ENCODE measurements at places on chromosomes 16 and 17.

- DNase-seq: no peak
These were observed 386.6 kb downstream of the SEC14L1 start for GRCh38 chr17:77527409-77527808.

DNA sequence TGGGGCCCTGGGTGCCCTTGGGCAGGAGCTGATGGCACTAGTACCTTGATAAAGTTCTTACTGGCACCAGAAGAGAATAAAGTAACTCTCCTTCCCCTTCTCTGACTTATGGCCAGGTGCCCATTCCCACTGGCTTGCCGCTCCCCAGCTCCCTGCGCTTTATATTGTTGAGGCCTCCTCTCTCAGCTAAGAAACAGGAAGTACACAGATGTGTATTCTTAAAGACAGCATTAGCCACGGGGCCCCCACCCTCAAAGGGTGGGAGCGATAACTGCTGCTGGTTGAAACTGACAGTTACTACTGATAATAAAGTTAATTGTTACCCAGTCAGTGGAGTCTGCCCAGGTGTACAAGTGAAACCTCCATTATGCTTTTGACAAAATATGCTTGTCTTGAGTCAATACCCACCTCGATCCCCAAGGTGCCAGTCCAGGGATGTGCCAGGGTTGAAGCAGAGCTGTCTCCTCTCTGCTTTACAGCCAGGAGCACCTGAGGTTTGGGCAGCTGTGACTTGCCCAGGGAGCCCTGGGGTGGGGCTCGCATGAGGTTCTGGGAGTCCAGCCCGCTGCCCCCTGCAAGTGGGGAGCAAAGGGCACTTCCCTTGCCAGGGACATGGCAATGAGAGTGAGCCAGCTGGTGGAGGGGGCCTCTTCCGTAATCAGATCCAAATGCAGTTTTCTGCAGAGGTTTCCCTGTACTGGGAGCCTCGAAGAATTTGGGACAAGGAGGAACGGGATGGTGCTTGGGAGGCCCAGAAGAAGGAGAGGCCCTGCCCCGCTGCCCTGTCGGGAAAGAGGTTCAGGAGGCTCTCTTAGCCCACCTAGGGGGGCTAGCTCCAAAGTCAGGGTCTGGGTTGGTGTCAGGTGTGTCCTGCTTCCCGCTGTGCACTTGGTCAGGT lies 5.4 kb upstream of the CLDN9 start:
- no peak for DNase-seq

GRCh38 chr17:72900654-72900971 lies 191.9 kb downstream of the SLC39A11 start:
- DNase-seq: no peak

- DNase-seq: no peak
These were observed at the start of gene TRPV3 for GRCh38 chr17:3557768-3558583. Gene TRPV3 (minus strand): TSS chr17:3557812. CDS start chr17:3554850, 2,962 bp downstream.

- no peak for DNase-seq
These were observed 15.2 kb upstream of the BHLHA9 start for GRCh38 chr17:1255041-1255440.

GRCh38 chr16:63625126-63625525 lies 1496.7 kb downstream of the CDH11 start:
- DNase-seq: no peak

GRCh38 chr17:70542876-70543275 lies 373.5 kb downstream of the KCNJ2 start:
- DNase-seq: no peak

DNA sequence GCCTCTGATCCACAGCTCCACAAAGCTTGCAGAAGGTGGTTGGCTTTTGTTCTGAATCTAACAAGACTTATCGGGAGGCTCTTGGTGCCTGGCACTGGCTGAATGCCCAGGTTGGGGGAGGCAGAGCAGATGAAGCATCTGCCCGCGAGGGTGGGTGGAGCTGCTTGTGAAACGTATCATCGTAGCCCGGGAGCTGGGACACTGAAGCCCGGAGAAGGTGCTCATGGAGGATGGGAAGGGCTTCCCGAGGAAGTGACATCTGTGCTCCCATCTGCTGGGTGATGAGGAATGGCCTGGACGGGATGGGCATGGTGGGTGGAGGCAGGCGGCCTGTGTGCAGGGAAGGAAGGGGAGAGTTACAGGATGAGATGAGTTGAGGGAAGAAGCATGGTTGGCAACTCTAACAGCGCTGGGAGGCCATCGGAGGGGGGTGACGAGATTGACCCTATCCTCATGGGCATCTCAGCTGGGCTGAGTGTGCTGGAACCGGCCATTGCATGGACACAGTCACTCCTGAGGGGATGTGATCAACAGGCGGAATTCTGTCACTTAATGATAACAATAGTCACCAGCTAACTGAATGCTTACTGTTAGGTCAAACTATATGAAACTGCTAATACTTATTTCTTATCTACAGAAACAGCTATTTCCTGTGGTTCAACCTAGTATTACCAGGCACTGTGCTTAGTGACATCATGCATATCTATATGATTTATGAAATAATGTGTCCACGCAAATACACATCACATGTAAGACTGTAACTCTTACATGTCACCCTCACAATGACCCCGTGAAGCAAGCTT lies 102.7 kb downstream of the ABCC6 start:
- no peak for DNase-seq

- DNase-seq: peak; percentile 52
These were observed at the start of gene CEP112 for GRCh38 chr17:66191593-66192377. Gene CEP112 (minus strand): TSS chr17:66192133.

DNA sequence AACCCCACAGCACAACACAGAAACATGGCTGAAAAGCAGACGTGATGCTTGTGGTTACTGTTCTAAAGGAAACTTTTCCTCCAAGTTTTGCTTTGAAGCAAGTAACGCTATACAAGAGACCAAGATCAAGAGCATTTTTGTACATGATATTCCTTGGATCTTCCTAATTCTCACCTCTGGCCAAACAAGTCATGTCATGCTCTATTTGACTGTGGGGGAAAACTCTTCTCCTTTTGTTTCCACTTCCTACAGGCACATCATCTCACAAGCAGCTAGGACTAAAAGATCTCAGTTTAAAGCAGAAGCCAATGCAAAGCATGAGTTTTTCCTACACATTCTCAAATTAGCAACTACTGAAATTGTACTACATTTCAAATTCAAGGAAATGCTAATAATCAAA lies 50.7 kb downstream of the CFDP1 start:
- no peak for DNase-seq

DNA sequence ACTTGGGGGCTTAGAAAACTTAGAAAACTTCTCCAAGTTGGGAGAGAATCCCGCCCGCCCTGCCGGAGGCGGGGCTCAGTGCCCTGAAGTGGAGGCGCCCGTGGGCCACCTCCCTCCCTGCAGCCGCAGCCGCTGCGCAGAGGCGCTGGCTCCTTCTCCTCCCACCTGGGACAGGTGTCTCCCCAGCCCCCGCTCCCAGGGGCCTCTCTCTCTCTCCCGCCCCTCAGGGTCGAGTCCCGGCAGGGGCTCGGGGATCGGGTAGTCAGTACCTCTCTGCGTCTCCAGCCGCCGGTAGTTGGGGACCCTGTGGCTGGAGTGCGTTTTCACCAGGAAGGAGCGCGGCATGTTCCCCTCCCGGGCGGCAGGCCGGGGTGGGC lies 257 bp downstream of the SNAI3 start:
- DNase-seq: no peak

- no peak for DNase-seq
These were observed 5.4 kb downstream of the CMC2 start for GRCh38 chr16:81001330-81001729.

DNA sequence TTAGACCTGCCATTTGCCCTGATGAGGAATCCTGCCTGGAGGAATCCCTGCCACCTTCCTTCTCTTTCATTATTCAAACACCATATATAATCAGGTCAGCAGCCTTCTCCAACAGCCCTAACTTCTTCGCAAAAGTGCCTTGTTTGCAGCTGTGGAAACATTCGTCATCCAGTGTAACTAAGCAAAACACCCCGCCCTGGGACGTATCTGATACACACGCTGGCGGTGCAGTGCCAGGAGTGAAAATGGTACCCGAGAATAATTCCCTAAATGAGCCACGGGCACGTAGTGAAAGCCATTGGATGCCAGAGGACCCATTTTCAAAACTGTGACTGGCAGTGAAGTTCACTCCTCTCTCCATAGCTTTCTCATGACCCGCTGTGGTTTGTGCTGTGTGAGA lies 73.7 kb downstream of the IRX3 start:
- DNase-seq: no peak

GRCh38 chr17:42849451-42850181 lies 1.4 kb upstream of the AOC3 start:
- no peak for DNase-seq

DNA sequence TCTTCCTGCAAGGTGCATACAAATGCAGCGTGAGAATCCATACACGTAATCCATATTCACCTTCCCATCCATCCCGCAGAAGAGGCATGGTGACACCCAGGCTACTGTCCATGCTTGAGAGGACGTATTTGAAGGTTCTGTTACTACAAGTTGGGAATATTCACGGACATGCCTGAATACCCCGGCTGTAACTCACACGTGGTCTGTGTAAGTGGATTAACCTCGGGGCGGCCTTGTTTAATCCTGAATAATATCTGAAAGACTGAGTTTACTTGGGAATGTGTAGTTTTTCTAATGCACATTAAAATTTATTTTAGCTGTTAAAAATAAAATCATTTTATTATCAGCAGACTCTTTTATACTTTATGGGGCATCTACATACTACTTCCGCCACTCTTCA lies 13.1 kb downstream of the CPSF4L start:
- DNase-seq: no peak

DNA sequence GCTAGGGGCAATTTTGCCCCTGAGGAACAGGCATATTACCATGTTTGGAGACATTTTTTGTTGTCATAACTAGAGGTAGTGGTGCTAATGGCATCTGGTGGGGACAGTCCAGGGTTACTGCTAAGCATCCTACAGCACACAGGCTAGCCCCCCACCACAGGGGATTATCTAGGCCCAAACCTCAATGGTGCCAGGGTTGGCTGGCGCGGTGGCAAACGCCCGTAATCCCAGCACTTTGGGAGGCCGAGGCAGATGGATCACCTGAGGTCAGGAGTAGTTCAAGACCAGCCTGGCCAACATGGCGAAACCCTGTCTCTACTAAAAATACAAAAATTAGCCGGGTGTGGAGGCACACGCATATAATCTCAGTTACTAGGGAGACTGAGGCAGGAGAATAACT lies 15.2 kb downstream of the C1QTNF1 start:
- no peak for DNase-seq

- DNase-seq: no peak
These were observed 9.3 kb downstream of the MAP2K3 start for GRCh38 chr17:21293831-21294210.

GRCh38 chr16:72760581-72760980 lies 287.3 kb downstream of the ZFHX3 start:
- no peak for DNase-seq

DNA sequence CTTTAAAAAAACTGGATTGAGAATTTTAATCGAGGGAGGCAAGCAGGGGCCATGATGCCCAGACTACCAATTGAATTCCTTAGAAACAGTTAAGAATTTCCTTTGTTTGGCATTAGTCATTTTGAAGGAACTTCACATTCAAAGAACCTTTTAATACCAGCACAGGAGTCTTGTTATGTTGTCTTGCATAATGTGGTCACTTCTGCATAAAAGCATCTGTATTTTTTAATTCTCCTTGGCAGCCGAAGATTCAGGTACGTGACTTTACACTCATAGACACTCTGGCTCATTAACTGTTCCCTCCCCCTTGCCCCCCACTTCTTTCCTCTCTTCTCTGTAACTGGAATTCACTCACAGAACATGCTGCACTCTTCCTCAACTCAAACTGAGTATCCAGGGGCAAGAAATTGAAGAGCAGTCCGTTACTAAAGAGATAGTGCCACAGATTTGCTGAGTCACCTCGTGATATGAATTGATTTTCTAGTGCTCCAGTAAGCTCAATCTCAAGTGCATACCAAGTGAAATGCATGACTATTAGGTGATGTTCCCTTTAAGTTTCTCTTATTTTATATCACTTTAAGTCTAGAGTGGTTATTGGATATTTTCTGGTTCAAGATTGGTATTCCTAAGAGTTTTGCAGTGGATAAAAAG lies 572.2 kb upstream of the SOX9 start:
- DNase-seq: no peak

DNA sequence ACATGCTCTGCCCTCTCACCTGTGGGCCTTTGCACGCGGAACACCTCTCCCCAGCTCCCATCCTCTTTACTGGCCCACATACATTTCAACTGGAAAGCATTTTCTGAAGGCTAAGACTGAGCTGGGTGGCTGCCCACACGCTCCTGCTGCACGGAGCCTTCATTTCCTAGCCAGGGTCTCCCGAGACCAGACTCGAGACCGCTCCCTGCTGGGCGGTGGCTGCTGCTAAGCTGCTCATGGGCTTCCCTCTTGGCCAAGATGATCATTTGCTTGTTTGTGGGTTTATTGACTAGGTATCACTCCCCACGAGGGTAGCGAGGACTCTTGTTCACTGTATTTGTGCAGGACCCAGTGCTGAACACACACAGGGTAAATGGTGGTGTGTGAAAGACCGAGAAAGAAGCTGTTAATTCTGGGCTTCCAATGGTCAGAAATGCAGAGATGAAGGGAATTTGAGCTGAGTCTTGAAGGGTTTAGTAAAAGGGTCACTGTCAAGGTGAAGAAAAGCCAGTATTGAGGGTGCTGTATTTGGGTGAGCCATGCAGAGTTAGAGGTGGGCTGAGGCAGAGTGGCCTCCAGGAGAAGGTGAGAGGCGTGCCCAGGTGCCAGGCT lies 907 bp downstream of the TRAPPC2L start:
- DNase-seq: no peak

Measured in NCI-H1048 (cell line).